ENCODE measurements at places on chromosomes 5 and 9. TPM values are rescaled to one million over a fixed set of nuclear protein-coding genes. Genes with fewer than 3 reads are reported as not detected.

Gene STK32A
- polyA plus RNA-seq: 0.16 TPM

Gene GLE1
- polyA plus RNA-seq: 26.7 TPM

Gene ADGRD2
- polyA plus RNA-seq: not detected

Gene STKLD1
- polyA plus RNA-seq: 0.79 TPM

Gene CANX
- 560 TPM for polyA plus RNA-seq

Gene SPINK7
- polyA plus RNA-seq: not detected

Gene DOK3
- polyA plus RNA-seq: 1.5 TPM

Gene SLU7
- polyA plus RNA-seq: 47.1 TPM

Gene VPS13A
- 12.8 TPM for polyA plus RNA-seq

Measured in fibroblast of lung (primary cell).